ENCODE measurements at places on chromosomes 7 and 10. TPM values are rescaled to one million over a fixed set of nuclear protein-coding genes. Genes with fewer than 3 reads are reported as not detected.

The NPS gene
- total RNA-seq: not detected

The ITGB8 gene
- total RNA-seq: 1.4 TPM

The SPRN gene
- total RNA-seq: 0.39 TPM

The MALRD1 gene
- not detected for total RNA-seq

The ASB15 gene
- total RNA-seq: not detected

Measured in A549 treated with AZD2906 at 1 μM for 4 hours (cell line).